ENCODE measurements at places on chromosomes 4 and X.

DNA sequence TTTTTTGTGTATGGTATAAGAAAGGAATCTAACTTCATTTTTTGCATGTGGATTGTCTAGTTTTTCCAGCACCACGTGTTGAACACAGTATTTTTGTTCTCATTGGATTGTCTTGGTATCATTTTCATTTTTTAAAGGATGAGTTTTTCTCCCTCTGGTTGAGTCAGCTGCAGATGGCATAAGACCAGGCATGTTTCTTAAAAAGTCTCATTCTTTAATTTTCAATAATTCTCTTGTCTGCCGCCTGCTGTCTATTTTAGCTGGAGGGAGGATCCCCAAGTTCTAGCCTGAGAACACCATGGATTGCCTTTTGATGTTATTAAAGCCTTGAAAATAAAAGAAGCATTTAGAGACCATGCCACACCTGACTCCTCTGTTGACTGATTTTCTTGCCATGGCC is 263.8 kb downstream of the ARHGAP24 start:
- DNase-seq: no peak

DNA sequence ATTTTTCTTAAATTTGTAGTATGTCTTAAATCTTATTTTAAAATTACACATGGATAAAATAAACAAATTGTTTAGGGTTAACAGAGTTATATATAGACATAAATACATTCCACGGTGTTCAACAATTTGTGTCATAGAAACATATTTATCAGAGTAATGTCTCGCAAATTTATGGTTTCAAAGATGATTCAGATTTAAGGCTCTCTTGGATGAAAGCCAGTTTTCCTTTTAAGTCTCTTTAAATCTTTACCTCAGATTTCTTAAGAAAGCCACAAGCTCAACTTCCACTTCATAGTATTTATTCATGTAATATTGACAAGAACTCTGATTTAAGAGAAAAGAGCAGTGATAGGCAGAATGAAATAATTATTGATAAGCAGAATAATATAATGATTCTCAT is 1254.8 kb upstream of the ADGRL3 start:
- no peak for DNase-seq

DNA sequence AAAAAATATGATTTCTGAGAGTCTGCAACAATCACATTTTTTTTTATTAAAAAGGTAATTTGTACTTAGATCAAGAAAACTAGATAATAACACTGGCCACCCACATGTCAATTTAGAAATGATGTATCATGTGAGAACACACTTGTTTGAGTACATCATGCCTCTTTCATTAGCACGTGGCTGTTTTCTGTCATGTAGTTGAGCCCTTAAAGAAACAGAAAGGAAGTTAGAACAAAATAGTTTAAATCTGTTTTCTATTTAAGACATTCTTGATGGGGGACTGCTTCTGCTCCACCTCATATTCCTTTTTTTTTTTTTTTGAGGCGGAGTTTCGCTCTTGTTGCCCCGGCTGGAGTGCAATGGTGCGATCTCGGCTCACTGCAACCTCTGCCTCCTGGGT is 207.5 kb downstream of the NSUN7 start:
- DNase-seq: no peak

DNA sequence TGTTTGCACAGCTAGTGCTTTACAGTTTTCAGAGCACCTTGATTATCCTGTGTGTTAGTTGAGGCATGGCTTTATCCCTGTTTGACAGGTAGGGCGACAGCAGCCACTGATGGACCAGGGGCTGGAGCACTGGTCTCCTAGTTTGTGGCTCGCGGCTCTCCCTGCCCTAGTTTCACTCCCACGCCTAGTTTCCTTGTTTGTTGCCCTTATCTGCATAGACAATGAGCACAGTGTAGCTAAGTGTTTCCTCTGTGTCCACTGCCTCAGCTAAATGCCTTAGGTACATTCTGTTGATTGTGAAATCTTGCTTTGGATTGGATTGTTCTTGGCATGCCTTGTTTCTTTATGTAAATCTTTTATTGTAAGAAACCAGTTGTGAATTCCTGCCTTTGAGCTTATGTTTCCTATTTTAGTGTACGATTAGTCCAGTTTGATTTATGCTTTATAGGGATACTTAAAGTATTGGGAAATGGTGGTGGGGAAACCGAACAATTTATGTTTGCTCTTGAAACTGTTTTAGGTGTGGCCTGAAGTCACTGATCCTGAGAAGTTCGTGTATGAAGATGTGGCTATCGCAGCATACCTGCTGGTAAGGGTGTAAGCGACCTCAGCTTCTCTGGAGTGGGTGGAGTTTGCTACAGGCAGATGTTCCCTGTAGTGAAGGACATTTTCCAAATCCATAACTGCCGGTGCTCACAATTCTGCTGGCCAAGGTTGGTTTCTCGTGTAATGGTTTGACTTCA is 11.0 kb downstream of the TRMT44 start:
- no peak for DNase-seq

GRCh38 chrX:70033348-70034051 is 16.2 kb downstream of the AWAT2 start:
- no peak for DNase-seq

- DNase-seq: no peak
Measured at GRCh38 chr4:54213001-54213400, 16.1 kb upstream of the PDGFRA start.

DNA sequence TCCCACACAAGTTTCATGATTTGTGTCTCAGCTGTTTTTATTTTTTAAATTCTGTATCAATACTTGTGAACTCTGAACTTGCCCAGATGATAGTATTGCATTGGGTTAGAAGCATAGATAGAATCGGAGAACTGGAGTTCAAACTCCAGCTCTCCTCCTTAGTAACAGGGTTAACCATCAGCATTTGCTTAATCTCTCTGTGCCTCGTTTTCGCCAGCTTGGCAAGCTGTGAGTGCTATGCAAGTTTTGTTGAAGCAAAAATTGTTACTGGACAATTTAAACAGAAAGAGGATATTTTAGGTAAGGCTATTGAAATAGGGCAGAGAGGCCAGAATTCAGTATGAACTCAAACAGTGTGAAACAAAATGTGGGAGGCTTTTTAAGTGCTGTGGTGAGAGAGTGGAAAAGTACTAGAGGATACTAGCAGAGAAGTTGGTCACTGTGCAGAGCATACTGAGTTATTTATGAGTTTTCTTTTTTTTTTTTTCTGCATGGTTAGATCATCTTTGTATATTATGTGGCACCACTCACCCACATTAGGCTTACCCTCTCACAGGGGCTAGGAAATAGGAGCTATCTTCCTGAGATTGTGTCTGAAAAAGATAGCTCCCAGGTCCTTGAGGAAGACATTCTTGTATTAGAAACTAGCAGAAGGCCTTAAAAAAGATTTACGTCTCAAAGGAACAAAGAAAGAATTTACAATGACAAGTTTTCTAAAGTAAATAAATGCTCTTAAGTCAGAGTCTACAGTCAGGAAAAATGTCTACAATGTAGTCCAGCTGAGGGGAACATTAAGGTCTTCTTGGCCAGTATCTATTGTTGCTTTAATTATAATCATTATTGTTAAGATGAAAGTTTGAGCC is 1126.6 kb downstream of the FAT4 start:
- no peak for DNase-seq

DNA sequence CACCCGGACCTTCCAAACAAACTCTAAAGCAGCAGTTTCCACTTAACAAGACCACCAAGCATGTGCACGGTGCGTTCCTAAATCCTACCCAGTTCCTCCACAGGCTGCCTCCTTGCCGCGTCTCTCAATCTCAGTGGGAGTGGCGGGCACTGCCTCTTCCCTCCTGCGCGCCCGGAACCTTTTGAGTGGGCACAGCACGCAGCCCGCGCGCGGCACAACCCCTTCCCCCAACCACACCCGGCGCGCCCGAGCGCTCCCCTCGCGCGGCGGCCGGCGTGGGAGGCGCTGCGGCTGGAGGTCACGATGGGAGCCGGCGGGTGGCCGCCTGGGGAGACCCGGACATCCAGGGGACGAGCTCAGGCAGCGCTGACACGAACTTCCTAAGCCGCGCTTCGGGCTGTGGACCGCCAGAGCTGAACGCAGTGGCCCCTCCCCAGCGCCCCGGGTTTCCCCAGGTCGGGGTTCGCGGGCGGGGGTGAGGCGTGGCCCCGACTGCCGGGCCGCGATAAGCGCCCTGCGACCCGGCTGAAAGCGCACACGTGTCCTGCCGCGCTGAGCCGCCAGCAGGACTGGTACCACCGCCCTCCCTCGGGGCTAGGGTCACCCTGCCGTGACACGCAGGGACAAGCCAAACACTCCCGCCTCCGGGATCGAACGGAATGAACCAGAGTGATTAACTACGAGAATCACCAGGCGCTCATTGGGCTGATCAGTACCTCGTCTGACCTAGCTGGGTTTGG is at the start of gene ABCG2:
ABCG2 (minus strand) TSS at position 151 of the 740 bp plus-strand sequence. CDS start 18,644 bp downstream, outside the sequence.
- no peak for DNase-seq

- no peak for DNase-seq
Measured at GRCh38 chr4:4436244-4436823, 49.4 kb downstream of the NSG1 start.

- DNase-seq: no peak
Measured at GRCh38 chr4:62133101-62133897, 933.2 kb downstream of the ADGRL3 start.

DNA sequence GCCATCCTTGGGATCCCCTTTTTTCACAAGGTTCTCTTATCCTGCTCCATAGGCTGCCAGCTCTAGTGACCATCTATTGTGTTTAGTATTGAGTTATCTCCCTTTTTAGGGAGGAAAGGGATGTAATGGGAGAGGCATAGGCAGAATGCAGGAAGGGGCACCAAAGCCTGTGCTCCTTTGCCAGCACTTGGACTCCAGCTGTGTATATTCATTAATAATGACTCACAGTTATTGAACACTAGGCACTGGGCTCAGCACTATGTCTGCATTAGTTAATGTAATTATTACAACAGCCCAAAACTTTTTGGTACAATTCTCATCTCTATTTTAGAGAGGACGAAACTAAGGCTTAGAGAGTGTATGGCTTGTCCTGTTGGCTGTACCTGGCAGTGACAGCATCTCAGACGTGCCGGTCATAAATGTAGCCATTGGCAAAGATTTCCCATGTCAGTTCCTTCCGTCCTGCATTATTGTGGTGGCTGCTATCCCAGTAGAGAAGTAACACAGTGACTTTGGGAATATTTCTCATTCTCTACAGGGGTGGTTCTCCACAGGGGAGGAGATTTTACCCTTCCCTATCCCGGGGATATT is 90.3 kb downstream of the AFF1 start:
- no peak for DNase-seq

DNA sequence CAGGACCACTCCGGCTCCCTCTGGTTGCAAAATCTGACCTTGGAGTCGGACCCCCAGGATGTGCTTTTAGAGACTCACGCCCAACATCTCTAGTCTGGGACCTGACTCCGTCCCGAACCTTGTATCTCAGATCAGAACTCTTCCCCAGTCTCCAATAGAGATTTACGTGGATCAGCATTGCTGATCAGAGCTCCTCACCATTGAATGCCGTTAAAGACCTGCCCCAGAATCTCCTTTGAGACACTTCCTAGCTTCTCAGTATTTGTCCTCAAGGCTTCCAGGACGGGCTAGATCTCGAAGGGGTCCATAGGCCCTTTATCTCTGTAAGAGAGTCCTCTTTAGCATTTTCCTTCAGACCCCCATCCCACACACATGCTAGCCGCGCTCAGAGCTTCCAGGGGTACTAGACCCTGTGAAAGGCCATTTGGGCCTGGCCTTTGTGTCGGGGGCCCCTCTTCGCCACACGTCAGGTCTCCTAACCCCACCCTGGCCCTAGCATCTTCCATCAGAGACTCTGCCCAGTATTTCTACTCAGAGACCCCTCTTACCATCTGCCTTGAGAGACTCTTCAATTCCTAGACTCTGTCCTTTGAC is 662 bp downstream of the UBA1 start:
- DNase-seq: no peak

DNA sequence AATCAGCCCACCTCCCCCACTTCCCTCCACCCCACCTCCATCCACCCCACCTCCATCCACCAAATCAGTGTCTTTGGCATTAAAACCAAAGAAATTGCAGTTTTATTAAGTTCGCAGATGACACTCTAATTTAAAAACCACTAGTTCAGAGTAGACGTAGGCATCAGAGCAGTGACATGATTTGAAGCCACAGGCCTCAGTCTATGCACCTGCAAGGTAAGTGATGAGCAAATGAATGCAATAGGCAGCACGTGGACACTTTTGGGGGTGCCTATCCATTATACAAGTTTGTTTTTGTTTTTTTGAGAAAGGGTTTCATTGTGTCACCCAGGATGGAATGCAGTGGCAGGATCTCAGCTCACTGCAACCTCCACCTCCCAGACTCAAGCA is 88.0 kb upstream of the TRIM2 start:
- no peak for DNase-seq

DNA sequence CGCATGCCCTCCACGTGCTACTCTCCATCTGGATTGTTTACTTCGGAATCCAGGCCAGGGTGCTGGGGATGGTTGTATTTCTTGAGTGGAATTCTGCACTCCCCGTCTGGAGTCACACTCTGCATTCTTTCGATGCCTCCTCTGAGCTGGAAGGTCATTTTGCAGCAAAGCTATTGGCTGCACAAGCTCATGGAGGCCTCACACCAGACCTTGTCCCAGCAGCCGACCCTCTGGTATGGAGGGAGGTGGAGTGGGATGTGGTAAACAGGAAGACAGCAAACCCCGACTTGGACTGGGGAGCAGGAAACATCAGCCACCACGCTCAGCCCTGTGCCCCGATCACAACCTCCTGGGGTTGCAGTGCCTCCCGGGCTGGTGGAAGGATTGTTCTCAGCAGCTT is 225.3 kb upstream of the LNX1 start:
- no peak for DNase-seq

DNA sequence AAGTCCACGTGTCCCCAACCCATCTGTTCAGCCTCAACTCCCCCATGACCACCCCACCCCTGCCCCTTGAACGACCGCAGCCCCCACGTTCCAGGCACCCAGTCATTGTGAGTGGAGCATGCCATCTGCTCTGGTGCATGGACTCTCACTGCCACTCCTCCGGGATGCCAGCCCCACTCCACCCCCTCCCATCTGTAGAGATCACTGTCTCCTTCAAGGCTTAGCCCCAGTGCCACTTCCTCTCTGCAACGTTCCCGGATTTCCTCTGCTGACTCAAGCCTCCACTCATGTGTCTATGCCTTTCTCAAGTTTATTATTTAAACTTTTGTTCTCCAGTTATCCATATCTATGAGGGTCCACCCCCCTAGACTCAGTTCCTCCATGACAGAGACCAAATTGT is 54.0 kb downstream of the MAML3 start:
- no peak for DNase-seq

DNA sequence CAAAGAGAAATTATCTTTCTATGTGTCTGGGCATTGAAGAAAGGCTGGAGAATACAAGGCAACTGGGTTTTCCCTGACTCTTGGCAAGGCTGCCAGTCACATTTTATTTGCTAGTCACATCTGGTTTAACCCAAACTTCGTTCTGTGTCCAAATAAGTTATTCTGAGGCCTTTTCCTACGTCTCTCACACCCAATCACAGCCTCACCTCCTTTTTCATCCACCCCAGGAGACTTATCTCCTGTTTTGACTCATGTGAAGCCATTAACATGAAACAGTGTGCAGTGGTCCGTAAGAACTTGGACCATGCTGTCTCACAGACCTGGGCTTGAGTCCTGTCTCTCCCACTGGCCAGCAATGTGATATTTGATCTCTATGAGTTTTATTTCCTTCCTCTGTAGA is 59.3 kb downstream of the CNGA2 start:
- no peak for DNase-seq
